ENCODE measurements at places on chromosomes 1 and 21.

- no peak for DNase-seq
These were observed 39.5 kb downstream of the COQ8A start for GRCh38 chr1:226979517-226980121.

DNA sequence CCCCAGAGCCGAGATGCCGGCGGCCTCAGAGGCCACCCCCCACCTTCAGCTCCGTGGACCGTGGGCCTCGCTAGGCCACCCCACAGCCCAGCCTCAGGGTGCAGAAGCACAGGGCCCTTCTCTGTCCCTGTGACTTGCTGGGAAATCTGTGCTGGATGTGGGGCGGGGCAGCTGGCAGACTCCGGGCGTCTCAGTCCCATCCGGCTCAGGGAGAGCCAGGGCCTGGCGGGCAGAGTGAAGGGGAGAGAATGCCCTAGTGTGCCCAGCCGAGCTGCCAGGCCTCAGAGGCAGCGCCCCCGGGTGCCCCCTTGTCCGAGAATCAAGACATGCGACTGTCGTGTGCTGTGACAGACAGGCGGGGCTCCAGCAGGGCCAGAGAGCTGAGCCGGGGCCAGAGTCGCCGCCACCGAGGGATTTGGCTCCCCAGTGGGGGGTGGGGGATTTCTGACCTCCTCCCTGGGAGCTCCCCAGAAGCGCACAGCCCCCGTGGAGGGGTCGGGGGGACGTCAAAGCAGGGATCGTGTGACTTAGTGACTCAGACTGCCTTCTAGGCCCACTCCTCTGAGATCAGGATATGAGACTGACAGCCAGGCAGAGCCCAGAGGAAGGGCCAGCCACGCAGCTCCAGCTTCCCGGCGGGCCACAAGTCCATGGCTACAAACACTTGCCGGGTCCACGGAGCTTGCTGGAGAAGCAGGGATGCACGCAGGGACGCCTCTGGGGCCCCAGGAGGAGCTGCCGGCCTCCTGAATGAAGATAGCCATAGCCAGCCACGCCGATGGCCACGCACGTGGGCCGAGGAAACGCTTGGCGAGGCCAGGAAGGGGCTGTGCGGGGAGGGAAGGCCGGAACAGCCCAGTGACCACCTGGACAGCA, 11.9 kb downstream of the COL6A1 start:
- no peak for DNase-seq

- no peak for DNase-seq
These were observed 101.2 kb downstream of the FMN2 start for GRCh38 chr1:240192851-240193250.

GRCh38 chr1:77424236-77424635, 142.4 kb downstream of the AK5 start:
- DNase-seq: no peak

GRCh38 chr1:150173141-150173585, 23.4 kb downstream of the PLEKHO1 start:
- DNase-seq: no peak

GRCh38 chr1:7975212-7975865, 13.8 kb downstream of the PARK7 start:
- DNase-seq: peak; percentile 57

- no peak for DNase-seq
These were observed 7.3 kb downstream of the SYNC start for GRCh38 chr1:32695098-32695904.

GRCh38 chr1:225941187-225941941, at the start of gene LEFTY2:
Gene LEFTY2 (minus strand): TSS chr1:225941220. CDS start chr1:225941140, 80 bp downstream.
- no peak for DNase-seq

GRCh38 chr1:27521861-27522431, 32.0 kb upstream of the WASF2 start:
- peak; percentile 44 for DNase-seq

DNA sequence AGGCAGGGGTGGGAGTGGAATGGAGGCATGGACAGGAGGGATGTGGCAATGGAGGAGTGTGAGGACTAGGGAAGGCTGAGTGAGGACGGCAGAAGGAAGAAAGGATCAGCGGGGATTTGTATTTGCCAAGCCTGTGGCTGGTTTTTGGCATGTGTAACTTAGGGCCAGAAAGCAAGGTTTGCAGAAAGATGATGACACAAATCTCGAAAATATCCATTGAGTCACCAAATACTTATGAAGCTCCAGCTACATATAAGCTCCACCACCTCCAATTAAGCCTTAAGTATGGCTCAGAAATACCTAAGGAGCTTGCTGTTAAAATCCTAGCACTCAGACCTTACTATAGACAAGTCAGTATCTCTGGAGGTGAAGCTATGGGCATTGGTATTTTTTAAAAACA, 90.1 kb downstream of the OMA1 start:
- no peak for DNase-seq

GRCh38 chr1:157862114-157863070, 20.8 kb upstream of the CD5L start:
- no peak for DNase-seq

GRCh38 chr1:9628541-9629444, 22.7 kb upstream of the PIK3CD start:
- DNase-seq: no peak

DNA sequence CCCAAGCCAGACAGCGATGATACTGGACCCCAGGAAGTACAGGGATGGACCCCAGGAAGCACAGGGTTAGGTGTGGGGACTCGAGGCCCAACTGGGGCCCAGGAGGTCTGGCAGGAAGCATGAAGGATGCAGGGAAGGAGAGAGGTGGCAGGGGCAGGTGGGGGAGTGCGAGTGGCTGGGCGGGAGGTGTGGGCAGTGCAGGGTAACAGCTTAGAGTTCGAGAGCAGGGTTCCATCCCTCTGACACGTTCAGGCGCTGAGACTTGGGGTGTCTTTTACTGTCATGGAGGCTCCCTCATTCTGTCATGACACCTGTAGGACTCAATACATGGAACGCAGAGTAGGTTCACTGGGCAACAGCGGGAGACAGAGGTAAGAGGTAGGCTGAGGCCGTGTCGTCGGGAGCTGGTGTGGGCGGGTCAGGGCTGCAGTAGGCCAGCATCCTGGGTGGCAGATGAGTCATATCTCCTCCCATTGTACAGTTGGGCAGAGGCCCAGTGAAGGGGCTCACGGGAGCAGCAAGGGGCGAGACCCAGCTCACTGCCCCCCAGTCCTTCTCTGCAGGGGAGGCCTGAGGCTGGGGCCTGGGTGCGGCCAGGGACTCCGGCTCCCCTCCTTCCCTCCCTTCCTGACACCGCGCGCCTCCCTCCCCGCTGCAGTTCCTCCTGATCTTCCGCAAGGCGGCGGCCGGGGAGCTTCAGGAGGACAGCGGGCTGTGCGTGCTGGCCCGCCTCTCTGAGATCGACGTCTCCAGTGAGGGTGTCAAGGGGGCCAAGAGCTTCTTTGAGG, 11.6 kb upstream of the CTRC start:
- DNase-seq: no peak

DNA sequence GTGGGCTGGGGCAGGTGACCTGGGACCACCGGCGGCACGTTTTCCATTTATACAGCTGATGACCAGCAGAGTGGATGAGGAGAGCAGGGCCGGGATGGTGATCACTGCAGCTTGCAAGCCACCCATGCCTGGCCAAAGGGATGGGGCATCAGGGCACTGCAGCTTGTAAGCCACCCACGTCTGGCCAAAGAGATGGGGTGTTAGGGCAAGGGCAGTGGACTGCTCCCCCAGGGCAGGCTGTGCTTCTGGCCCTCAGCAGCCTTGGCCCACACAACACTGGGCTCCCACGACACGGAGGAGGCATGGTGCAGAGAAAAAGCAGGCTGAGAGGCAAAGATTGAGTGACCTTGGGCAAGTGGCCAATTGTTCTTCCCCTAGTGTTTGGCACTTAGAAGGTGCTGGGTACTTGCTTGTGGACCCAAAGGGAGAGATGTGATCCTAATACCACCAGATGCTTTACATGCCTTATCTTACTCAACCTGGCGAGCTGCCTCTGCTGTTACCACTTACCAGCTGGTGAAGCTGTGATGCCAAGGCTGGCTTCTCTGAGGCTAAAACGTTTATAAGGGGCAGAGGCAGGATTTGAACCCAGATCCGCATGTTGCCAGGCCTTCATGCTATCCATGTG, 48.3 kb downstream of the TRIM62 start:
- DNase-seq: no peak

- no peak for DNase-seq
These were observed 47.6 kb upstream of the ABCG1 start for GRCh38 chr21:42171091-42172053.

GRCh38 chr1:41149570-41149969, 92.5 kb downstream of the SCMH1 start:
- DNase-seq: no peak

DNA sequence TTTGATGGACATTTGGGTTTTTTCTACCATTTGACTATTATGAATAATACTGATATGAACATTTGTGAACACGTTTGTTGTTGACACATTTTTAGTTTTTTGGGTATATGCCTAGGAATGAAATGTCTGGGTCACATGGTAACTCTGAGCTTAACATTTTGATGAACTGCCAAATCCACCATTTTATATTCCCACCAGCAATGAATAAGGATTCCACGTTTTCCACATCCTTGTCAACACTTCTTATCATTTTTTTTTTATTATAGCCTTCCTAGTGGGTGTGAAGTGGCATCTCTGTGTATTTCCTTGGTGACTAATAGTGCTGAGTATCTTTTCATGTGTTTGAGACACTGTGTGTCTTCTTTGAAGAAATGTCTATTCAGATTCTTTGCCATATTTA, 67.6 kb downstream of the RASAL2 start:
- no peak for DNase-seq

DNA sequence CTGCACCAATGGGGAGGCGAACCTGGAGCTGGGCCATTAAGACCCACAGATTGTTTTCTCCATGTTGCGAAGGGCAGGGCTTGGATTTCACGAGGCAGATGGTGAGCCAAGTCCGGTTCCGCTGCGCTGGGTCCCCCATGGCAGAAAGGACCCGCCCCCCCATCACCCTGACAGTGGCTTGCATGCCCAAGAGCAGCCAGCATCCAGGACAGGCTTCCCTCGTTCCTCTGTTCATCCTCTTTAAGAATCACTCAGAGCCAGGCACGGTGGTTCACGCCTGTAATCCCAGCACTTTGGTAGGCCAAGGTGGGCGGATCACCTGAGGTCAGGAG, 15.8 kb upstream of the NPHP4 start:
- no peak for DNase-seq

DNA sequence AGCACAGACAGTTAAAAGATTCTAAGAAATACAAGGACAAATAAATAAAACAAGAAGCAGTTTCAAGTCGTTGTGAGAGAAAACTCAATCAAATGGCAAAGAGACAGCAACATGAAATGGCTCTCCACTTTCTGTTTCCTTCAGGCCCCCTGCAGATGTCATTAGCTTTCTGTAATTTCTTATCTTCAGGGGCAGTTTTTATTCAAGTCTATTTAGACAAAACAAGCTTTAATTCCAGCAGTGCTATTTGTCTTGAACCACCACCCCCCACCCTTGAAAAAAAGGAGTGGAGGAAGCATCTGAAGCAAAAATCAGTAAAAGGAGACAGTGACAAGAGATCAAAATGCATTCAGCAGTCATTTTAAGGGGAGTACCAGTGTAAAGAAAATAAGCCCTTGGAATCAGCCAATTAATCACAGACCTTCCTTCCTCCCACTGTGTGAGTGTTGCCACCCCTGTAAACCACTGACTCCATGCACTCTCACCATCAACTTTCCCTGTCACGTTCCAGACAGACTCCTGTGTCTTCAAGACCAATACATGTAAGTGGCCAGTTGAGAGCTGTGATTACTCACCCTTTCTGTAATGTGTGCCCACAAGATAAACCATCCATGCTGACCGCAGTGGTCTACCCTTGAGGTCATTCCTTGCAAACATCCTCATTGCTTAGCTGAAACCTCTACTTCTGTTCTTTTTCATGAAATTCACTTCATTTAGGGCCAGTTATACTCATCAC, 136.1 kb upstream of the HOOK1 start:
- no peak for DNase-seq

DNA sequence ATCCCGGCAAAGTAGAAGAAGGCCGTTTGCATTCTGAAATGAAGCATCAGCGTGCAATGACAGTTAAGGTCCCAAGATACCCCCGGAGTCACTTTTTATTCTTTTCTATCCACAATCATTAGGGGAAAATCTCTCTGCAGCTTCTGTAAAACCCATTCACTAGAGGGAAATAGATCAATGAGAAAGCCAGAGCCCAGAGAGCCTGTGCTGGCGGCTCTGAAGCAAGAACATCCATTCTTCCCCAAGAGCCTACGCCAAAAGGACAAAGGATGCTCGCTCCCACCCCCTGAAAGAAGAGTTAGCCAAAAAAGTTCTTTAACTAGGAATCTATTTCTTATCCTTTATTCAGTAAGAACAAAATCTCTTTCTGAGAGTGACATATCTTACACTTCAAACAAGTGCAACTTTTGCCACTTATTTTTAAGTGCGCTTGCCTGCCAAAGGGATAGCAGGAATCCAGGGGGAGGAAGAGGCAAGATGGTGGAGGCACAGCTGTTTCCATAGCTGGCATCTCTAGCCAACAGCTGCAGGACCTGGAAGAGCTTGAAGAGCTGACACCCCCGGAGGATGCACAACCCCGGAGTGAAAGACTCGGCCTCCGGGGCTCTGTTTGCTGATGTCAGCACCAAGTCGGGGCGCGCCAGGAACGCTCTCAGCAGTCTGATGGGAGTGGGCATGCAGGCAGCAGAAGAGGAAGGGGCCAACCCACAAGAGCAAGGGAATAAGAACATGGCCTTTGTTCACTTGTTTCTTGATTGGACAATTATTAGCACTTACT, 68.7 kb downstream of the KCNN3 start:
- DNase-seq: no peak

- no peak for DNase-seq
These were observed 36.8 kb downstream of the FMO3 start for GRCh38 chr1:171127501-171127900.

DNA sequence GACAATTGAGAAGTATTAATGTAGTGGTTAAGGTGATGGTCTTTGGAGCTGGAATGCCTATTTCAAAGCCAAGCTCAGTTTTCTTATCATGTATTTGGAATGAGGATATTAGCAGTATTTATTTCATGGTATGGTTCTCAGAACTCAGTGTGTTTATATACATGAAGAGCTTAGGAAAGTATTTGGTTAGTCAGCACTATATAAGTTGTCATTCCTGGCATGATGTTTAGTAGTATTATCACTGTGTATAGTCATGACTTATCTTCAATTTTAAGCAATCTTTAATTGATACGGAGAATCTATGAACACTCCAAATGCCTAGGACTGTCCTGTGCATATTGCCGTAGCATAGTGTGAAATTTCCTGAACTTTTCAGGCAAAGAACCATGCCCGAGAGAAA, 501.9 kb upstream of the USP24 start:
- no peak for DNase-seq

Measured in NCI-H2171 (cell line).